Activated naive CD4-positive, alpha-beta T cell treated with anti-CD3 and anti-CD28 coated beads for 36 hours (primary cell): ENCODE measurements at places on chromosomes 1 and 21. TPM values are rescaled to one million over a fixed set of nuclear protein-coding genes. Genes with fewer than 3 reads are reported as not detected.

GRCh38 chr1:27000817-27001460 is 7.4 kb downstream of the TRNP1 start:
- no peak for DNase-seq

DNA sequence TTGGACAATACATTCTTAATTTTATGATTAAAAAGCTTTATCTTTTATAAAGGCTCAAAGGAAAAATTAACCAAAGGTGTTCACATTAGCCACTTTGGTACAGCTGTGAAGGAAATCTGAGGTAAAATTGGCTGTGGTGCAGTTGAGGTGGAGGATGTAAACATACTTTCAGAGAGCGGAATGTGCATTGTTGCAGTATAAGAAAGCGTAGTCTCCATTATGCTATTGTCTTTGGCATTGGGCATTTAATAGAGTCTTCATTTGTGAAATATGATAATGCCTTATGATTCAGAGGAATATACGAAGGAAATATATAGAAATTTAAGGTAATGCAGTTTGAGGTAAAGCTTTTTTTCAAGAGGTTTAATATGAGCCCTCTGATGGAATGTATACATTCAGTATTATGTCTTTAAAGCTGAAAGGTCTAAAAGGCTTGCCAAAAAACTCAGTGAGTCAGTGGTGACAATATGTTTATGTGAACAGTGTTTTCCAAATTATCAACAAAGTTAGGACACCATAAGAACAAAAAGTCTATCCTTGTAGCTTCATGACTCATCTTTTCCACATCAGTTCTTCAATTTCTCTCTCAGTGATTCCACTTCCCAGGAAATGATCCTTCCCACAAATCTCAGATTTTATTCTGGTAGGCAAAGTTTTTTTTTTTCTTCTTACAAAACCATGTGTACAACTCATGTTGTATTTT is 26.9 kb upstream of the DDR2 start:
- DNase-seq, result no peak

DNA sequence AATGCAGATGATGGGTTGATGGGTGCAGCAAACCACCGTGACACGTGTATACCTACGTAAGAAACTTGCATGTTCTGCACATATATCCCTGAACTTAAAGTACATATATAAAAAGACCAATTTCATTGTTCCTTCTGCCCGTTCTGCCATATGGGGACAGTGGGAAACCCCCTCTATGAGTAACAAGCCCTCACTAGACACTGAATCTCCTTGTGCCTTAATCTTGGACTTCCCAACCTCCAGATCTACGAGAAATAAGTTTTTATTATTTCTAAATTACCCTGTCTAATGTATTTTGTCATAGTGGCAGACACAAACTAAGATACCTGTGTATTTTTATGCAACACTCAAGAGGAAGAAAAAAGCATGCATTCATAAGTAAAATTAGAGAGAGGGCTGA is 10.0 kb downstream of the GBP7 start:
- no peak for DNase-seq

GRCh38 chr1:40344597-40344996 is 27.5 kb upstream of the COL9A2 start:
- DNase-seq, result peak; percentile 80

DNA sequence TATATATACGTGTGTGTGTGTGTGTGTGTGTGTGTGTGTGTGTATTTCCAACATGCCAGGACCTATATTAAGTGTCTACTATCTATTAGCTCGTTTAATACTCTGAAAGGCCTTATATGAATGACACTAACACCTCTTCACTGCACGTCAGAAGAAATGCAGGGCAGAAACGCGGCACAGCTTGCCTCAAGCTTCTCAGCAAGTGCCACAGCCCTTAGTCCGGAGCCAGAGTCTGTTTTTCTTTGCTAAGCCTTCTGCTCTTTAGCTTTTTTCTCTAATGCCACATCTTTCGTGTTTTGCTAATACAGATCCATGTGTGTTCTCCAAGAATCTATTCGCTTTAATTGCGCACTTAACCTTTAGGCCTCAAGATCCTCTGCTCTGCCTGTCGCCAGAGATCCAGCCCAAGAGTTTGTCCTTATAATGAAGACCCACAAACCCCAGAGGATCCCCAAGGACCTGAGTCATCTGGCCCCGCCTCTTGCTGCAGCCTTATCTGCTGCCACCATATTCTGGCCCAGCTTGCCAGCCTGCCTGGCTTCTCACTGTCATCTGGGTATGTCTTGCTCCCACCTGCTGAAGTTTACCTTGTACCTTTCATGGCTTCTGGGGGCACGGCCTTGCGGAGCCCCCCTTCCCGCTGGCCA is 2.0 kb upstream of the TRIM58 start:
- DNase-seq, result no peak

- DNase-seq, result no peak
Measured at GRCh38 chr1:164630626-164631396, 71.8 kb downstream of the PBX1 start.

The PRAMEF12 gene
- total RNA-seq, result not detected

The EPHX1 gene
- 3.8 TPM for total RNA-seq

- DNase-seq, result no peak
Measured at GRCh38 chr1:243346016-243346415, 90.2 kb downstream of the SDCCAG8 start.

GRCh38 chr1:47679301-47679791 is 241.5 kb downstream of the FOXD2 start:
- no peak for DNase-seq

DNA sequence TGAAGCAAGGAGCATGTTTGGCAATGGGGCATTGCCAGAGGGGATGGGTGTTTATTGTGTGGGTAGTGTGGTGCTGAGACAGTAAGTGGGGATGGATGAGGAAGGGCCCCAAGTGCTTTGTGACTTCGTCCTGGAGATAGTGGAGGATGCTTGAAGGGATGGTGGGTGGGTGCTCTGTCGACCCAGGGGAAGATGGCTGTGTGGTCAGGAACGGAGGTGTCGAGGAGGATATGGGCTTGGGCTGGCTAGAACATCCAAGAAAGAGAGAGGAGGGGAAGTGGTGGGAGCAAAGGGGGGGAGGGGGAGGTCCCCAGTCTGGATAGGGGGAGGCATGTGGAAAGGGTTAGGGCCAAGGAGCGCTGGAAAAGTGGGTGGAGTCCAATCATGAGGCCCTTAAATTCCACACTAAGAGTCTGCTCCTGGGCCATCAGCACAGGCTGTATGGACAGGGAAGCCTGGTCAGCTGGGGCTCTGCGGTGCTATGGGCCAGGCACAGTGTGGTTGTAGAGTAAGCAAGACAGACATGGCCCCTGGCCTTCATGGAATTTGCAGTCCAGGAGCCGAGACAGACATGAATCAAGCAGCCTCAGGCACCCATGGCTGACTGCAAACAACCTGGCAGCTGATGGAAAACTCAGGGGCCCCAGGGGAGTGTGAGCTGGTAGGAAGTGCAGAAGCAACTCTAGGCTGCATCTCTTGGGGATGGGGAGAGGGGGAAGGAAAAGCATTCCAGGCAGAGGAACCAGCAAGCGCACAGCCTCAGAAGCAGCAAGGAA is 36.3 kb downstream of the EDN2 start:
- no peak for DNase-seq

GRCh38 chr21:28445141-28445830 is 547.4 kb downstream of the LTN1 start:
- no peak for DNase-seq

- DNase-seq, result no peak
Measured at GRCh38 chr1:200520735-200521134, 99.8 kb downstream of the KIF14 start.

GRCh38 chr1:31703431-31704270 is at the start of gene COL16A1:
Gene COL16A1 (minus strand): TSS chr1:31704017. CDS start chr1:31702193, 1,824 bp downstream.
- DNase-seq, result no peak

The KPRP gene
- not detected for total RNA-seq

DNA sequence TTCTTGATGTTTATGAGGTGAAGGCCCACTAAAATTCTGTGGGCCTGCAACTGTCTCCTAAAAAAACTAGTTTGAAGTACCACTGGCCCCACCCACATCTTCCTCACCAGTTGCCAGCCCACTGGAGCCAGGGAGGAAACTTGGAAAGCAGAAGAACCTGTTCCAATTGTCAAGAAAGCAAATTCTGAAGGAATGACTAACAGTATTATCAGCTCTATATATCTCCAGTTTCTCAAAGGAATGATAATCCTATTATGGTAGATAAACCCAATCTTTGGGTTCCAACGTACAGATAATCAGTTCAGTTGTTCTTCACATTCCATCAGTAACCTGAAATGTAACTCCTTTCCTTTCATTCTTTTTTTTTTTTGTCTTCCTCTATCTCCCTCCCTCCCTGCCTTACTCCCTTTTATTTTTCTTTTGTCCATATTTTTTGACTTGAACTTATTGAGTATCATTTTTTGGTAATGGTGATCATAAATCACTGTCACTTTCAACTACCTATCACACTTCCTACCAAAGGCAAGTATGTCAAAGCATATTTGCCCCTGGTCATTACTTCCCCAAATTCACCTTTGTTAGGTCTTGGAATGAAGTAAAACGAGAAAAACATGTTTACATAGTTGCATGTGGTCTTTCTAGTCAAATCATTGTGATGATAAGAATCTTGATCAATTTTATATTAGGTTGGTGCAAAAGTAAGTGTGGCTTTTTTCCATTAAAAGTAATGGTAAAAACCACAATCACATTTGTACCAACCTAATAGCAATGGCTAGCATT is 943.4 kb downstream of the TTLL7 start:
- no peak for DNase-seq

The BATF3 gene
- 26.7 TPM for total RNA-seq

- peak; percentile 12 for DNase-seq
Measured at GRCh38 chr1:208242941-208243526, 1.1 kb downstream of the PLXNA2 start.

GRCh38 chr1:204130981-204131892 is 20.6 kb downstream of the ETNK2 start:
- no peak for DNase-seq

DNA sequence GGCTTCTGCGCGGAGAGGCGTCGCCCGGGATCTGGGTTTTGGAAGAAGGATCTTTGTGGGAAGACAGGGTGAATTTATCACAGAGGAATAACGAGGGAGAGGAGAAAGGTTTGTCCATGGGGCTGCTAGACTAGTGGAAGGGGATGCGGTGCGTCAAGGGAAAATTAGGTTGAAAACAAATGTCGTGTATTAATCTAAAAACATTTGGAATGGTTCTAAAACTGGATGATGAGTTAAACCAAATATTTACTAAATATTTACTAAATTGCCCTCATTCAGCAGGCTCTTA is 647 bp downstream of the RO60 start:
- no peak for DNase-seq

- no peak for DNase-seq
Measured at GRCh38 chr1:3785456-3786157, 10.7 kb downstream of the LRRC47 start.

The PTGFRN gene
- 24.0 TPM for total RNA-seq

DNA sequence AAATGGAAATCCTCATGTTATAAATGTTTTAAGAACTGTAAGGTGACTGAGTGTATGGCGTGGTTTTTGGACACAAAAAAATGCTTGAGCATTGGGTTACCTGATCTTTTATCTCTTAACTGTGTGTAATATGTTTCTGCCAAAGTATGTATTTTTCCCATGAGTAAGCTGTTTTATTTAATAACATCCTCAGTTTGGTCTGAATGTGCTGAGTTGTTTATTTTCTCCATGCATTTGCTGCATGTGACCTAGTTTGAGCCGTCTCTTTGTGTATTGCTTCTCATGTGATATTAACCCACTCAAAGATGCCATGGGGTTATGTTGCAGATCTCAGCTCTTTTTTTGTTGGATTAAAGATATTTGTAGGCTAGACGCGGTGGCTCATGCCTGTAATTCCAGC is 6.1 kb upstream of the LYPLA2 start:
- no peak for DNase-seq

The SHE gene
- not detected for total RNA-seq

DNA sequence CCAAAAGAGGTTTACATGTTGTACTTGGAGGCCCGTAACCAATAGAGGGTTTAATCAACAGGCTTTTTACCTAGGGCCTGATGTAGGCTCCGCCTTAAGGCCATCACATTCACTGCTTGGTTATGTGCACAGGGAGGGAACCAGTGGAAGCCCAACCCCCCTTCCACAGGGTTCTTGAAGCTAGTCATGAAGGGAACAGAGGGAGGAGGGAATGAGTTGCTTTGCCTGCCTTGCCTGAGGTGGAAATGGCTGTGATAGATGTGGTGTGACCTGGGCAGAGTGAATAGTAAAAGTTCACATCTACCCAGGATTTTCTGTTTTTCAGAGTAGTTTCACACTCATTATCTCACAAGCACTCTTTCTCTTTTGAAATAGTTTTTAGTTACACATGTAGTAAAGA is 215.1 kb downstream of the ST6GALNAC3 start:
- DNase-seq, result peak; percentile 71

DNA sequence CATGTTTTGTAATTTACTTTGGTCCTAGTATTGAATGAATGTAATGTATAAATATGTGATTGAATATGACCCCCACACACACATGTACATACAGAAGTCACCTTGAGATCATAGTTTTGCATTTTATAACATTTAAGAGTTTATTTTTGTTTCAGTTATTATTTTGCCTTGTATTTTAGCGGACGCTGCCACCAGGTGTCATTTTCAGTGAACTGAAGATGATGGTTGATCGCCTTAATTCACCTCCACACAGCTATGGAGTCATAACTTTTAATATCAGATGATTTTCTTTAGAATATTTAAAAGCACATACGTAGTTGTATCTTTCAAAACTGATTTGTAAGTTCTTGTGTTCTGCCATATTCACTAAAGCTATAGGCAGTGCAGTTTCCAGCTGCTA is 130.4 kb downstream of the DYRK1A start:
- DNase-seq, result no peak

The PODN gene
- not detected for total RNA-seq
